ENCODE measurements at places on chromosomes 6 and 20.

GRCh38 chr6:155004576-155005372 lies 9.7 kb downstream of the TIAM2 start:
- no peak for DNase-seq

GRCh38 chr6:57158658-57159057 lies 13.5 kb upstream of the BAG2 start:
- no peak for DNase-seq

DNA sequence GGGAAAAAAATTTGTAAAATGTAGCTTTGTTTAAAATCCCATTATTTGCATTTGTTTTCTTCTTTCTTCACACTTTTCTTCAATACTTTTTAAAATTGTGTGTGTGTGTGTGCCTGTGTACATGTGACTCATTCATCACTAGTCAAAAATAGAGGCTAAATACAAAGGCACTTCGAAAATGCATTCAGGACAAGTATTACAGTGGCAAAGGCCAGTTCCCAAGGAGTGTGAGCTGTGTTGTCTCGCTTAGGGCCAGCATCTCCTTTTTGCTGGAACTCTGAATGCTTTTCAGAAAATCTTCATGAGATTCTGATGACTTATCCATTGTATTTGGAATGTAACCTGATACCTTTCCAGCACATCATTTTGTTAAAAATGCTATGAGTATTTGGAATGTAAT lies 288.5 kb upstream of the CNR1 start:
- no peak for DNase-seq

GRCh38 chr20:3786126-3786484 lies 435 bp downstream of the CENPB start:
- DNase-seq = peak; percentile 56

- DNase-seq = no peak
Measured at GRCh38 chr20:48339190-48339985, 488.4 kb downstream of the PREX1 start.

- DNase-seq = no peak
Measured at GRCh38 chr6:155534678-155535077, 79.0 kb upstream of the NOX3 start.
